Activated T-cell treated with anti-CD3 and anti-CD28 coated beads, Interleukin-2, amount 50 U/mL, for 48 hours (primary cell): ENCODE measurements at places on chromosomes 7 and 10.

DNA sequence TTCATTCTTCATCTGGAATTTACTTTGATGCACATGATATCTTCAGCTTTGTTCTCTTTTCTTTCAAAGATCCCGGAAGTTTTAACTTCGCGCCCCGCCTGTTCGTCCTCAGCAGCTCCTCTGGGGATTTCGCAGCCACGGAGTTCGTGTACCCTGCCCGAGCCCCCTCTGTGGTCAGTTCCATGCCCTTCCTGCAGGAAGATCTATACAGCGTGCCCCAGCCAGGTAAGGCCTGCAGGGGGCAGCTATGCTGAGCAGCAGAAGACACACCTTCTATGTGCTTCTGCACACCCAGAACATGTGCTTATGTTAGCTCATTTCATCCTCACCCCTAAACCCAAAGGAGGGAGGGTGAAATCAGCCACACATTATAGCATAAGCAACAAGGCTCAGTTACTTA lies 79.7 kb upstream of the LYZL2 start:
- DNase-seq, result no peak

GRCh38 chr10:117424883-117425649 lies 49.8 kb upstream of the PDZD8 start:
- no peak for DNase-seq

DNA sequence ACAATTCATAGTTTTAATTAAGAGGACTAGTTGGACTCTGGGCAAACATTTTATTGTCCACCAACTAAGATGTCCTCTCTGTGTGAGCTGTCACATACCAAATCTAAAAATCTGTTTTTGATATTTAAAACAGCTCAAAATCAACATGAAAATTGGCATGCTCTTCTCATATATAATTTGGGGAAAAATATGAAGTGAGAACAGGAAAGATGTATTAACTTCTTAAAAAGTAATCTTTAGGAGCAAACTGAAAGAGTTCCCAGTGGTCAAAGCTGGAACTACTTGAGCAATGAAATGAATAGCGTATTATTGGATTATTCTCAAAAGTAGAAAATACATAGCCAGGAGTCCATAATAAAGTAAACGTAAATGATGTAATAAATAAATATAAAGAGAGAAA lies 147.2 kb downstream of the DYNC1I1 start:
- DNase-seq, result no peak

DNA sequence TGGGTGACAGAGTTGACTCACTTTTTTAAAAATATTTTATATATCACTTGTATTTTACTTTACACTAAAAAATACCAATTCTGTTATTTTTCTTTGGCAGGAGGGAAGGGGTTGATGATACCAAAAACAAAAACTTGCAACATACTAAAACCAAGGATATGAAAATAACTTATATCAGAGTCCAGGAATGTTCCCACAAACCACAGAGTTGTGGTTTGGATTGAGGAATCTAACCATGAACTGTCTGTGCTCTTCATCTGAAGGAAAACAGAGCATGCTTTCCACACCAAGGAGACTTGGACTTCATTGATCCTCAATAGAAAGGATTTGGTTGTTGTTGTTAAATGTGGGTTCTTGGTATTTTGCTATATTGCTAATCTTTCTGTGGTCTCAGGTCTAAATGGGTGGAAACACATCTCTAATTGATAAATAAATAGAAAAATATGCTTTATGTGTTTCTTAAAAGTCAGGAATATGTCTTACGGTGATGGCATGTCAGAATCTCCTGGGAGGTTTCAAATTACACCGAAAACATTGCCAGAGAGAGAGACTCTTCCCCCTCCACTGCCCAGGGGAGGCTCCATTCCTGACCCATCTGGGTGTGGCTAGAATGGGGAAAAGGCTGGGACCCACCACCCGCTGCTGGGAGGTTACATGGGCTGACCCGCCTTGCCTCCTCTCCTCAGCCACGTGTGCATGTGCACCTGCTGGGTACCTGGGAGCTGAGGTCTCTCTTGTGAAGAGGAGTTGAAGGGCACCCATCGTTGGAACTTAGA lies 46.9 kb upstream of the STK17A start:
- no peak for DNase-seq

DNA sequence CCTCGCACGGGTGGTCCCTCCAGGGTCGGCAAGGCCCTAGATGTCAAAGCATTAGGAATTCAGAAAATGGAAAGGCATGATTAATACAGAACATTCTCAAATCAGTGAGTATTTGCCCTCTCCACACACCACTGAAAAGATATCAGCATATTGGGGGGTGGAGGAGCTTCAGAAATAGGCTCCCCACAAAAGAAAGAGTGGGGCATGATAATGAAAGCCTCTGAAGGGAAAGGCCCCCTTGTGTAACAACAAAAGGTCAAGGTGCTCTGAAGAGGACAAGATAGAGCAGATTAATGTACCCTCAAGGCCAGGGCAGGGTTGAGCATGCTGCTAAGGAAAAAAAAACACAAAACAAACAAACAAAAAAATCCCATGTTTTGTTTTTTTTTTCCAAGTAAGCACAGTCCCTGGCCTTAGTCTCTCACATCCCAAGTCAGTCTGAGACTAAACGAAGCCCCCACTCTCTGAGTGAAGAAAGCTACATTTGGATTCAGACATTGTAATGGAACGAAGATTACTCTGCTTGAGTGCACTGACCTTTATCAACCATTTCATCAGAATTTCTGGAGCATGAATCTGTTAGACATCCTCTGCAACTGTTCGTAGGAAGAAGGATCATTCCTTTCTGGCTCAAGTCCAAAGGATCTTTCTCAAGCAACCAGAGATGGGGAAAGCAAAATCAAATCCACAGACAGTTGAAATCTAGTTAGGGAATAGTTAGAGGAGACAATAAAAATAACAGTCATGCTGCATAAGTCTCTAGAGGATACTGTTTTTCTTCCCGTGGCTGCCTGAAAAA lies 27.4 kb upstream of the DGKI start:
- no peak for DNase-seq

DNA sequence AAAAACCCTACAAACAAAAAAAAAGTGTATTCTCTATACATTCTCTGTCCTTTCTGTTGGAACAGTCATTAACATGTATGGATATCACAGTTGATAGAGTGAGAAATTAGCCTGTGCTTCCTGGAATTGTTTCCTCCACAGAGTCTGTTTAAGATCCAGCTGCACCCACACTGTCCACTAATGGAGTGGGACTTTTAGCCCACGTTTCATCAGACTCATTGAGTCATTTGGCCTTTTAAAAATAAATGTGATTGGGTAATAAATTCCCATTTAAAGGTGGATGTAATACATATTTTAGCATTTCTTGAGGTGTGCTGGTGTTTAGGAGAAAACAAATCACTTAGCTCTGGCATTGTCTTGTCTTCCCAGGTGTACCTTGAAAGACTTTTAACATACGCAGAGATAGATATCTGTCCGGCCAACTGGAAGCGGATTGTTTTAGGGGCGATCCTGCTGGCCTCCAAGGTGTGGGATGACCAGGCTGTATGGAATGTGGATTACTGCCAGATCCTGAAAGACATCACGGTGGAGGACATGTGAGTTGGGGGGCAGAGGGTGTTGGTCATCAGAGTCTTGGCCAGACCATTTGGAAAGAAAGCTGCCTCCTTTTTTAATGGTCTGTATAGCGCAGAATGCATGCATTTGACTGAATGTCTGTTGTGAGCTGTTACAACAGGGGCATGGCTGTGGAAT lies 52.3 kb upstream of the GJD4 start:
- DNase-seq, result no peak

DNA sequence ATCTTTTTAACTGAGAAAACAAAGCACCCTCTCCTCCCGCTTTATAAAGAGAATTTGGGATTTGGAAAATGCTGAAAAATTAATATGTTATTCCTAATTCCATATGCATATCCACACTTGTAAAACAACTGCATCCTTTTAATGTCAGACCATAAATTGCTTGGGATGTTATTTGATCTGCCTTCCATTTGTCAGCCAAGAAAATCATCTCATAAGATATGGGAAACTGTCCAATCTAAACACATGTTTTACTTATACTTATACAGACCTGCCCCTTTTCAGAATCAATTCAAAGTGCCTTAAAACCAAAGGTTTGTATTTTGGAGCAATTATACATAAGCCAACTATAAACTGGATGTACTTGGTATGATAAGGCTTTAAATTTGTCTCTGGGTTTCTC lies 595.5 kb upstream of the PFKP start:
- no peak for DNase-seq

DNA sequence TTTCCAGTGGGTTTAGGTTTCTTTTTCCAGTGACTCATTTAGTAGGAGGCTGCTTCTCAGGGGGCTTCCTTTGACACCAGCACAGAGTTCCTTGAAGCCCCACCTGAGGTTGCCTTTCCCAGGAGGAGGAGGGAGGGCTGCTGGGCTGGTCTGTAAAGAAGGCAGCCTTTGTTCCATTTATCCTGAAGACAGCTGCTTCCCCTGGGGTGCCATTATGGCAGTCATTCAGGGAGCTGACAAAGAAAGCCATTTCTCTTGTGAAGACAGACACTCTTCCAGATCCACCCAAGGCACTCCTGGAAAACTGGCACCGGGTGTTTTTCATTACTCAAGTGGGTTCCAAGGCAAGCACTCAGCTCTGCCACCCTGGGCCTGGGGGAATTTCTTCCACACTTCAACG lies 54.0 kb downstream of the MTURN start:
- no peak for DNase-seq

- no peak for DNase-seq
Observed at GRCh38 chr10:7596356-7596755, 70.4 kb downstream of the ITIH5 start.

GRCh38 chr10:130037169-130037661 lies 73.1 kb upstream of the EBF3 start:
- no peak for DNase-seq

- no peak for DNase-seq
Observed at GRCh38 chr10:106938513-106938912, 226.0 kb downstream of the SORCS1 start.

GRCh38 chr10:119395280-119396007 lies 147.1 kb downstream of the RGS10 start:
- no peak for DNase-seq
